ENCODE measurements at places on chromosomes 2 and 18.

DNA sequence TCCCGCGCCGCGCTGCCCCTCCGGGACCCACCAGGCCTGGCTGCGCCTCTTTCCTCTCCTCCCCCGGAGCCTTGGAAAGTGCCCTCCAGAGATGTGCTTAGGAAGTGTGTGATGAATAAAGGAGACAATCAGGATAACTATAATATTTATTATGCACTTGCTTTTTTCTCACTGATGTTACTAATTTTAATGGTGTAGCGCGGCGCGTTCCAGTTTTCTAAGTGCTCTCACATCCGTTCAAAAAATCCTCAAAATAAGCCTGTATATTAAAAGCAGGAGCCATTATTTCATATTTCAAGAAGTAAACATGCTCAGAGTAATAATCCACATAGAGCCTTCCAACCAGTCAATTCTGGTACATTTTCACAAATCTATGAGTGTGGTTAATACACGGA lies 941 bp upstream of the MPPE1 start:
- peak overlapping the region; percentile 92 for H3K27ac ChIP-seq
- H3K4me3 ChIP-seq, result peak overlapping the region; percentile 95
- H3K36me3 ChIP-seq, result no peaks in the 10 kb centered on the region
- no peaks in the 10 kb centered on the region for H3K27me3 ChIP-seq
- no peak for DNase-seq

DNA sequence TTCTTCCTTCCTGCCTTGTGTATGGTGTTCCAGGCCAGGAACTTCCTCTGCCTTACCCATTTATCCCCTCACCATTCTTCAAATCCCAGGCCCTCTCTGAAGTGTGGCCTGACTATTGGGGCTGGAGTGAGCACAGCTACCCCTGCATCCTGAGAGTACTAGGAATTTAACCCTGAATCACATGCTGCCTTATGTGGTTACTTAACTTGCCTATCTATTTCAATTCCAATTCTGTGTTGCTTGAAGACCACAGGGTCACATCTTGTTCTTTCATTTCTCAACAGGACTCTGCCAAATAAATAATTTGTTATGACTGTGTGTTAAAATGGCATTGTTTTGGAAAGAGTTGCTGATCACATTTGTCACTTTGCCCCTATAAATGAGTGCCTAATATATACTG lies 108.6 kb downstream of the CERS6 start:
- H3K4me3 ChIP-seq, result no peak overlapping the region
- peaks cover 3% of the 10 kb centered on the region for H3K4me1 ChIP-seq
- H3K36me3 ChIP-seq, result no peaks in the 10 kb centered on the region
- no peak overlapping the region for H3K27ac ChIP-seq
- DNase-seq, result no peak

- peaks cover 49% of the 10 kb centered on the region for H3K4me1 ChIP-seq
- no peak for DNase-seq
- H3K27ac ChIP-seq, result peak overlapping the region; percentile 87
- no peaks in the 10 kb centered on the region for H3K27me3 ChIP-seq
- no peak overlapping the region for H3K4me3 ChIP-seq
- no peaks in the 10 kb centered on the region for H3K36me3 ChIP-seq
Measured at GRCh38 chr2:27962006-27962405, 71.5 kb downstream of the BABAM2 start.

DNA sequence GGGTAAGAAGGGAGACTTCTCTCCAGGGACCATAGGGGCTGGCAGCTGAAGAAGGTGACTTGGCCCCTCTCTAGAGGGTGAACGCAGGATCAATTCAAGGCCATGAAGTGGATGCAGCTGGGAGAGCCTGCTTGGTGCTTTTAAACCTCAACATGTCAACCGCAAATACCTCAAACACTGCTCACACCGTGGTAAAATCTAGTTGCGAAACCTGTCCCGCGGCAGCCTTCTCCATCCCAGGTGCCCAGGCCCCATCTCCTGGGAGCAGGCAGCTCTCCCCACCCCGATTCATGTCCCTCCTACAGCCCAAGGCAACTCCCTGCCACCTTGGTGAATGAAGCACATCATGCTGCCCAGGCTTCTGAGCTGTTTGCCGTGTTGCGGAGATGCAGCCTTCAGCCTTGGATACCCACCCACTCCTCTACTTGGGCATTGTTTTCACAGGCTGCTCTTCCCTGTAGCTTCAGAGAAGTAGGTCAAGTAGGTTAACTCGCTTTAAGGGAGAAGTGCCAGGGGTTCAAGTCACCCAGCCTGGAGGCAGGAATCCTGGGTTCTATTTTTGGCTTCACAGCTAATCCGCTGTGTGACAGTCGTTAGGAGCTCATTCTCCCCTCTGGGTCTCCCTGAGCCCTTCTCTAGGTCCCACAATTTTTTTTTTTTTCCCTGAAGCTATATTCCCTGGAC lies 6.2 kb upstream of the EFR3B start:
- H3K36me3 ChIP-seq, result no peaks in the 10 kb centered on the region
- no peak overlapping the region for H3K4me3 ChIP-seq
- no peak overlapping the region for H3K27ac ChIP-seq
- H3K27me3 ChIP-seq, result peaks cover 20% of the 10 kb centered on the region

- peaks cover 3% of the 10 kb centered on the region for H3K4me1 ChIP-seq
- DNase-seq, result no peak
- H3K27ac ChIP-seq, result no peak overlapping the region
- no peaks in the 10 kb centered on the region for H3K27me3 ChIP-seq
- H3K36me3 ChIP-seq, result peaks cover 88% of the 10 kb centered on the region
Measured at GRCh38 chr2:96601382-96602292, 36.5 kb downstream of the KANSL3 start.

- no peaks in the 10 kb centered on the region for H3K27me3 ChIP-seq
Measured at GRCh38 chr2:200635251-200635650, 49.4 kb downstream of the AOX1 start.

GRCh38 chr2:96315400-96316071 lies 9.6 kb upstream of the ITPRIPL1 start:
- no peak for DNase-seq
- peaks cover 4% of the 10 kb centered on the region for H3K27me3 ChIP-seq
- peaks cover 18% of the 10 kb centered on the region for H3K4me1 ChIP-seq

GRCh38 chr18:51998711-51999110 lies 341.3 kb upstream of the DCC start:
- no peaks in the 10 kb centered on the region for H3K36me3 ChIP-seq
- no peak for DNase-seq
- H3K4me1 ChIP-seq, result no peaks in the 10 kb centered on the region
- no peak overlapping the region for H3K4me3 ChIP-seq
- H3K27me3 ChIP-seq, result no peaks in the 10 kb centered on the region
